LHCN-M2 (cell line): ENCODE measurements at places on chromosomes 2 and 18. TPM values are rescaled to one million over a fixed set of nuclear protein-coding genes. Genes with fewer than 3 reads are reported as not detected.

DNA sequence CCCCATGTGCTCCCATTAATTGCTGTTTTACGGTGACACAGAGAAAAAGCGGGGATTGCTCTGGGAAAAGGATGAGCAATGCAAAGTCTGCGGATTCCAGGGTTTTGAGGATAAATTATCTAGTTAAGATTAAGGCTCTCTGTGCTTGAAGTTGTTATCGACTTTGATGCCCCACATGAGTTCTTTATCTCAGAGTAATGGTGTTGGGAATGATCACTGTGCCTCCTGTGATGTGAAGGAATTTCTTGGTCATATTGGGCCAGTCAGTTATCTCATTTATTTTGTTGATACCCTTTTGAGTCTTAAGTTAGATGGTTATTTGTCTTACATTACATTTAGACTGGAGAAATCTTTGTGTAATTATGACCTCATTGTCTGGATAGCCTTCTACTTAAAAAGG is 184.6 kb upstream of the MEX3C start:
- no peak for DNase-seq

The ARHGEF33 gene
- 0.06 and 0.57 TPM in 2 replicates for total RNA-seq

The GALNT14 gene
- total RNA-seq, result not detected in 2 replicates

The LRRC30 gene
- not detected in 2 replicates for total RNA-seq

The TMEM163 gene
- total RNA-seq, result 0.06 TPM in 2 replicates

The LONRF2 gene
- not detected in 2 replicates for total RNA-seq

GRCh38 chr2:128276878-128277675 is 41.6 kb downstream of the HS6ST1 start:
- DNase-seq, result no peak

- DNase-seq, result peak; percentile 75
These were observed 260.9 kb downstream of the RAD51AP2 start for GRCh38 chr2:17257189-17257909.

GRCh38 chr2:145095641-145096435 is 575.9 kb upstream of the ZEB2 start:
- DNase-seq, result peak; percentile 80

The OR6B2 gene
- not detected in 2 replicates for total RNA-seq

DNA sequence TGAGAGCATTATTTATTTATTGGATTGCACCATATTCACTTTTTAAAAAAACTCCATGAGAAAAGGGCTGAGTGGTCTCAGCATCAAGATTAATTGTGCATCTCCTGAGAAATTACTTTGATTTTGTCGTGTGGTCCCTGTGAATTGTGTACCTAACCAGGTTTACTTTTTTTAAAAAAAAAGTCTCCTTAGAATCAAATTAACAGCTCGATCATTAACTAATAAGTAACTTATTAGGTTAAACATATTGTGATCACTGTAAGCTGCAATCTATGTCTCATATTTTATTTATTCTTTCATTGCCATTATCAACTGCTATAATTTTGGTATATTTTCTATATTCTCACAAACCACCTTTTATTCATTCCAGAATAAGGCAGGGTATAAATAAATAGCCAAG is 318.2 kb downstream of the ADCYAP1 start:
- DNase-seq, result no peak

- no peak for DNase-seq
These were observed 73.4 kb upstream of the SMAD7 start for GRCh38 chr18:49023938-49024803.

The CYP20A1 gene
- 24.8 and 26.1 TPM in 2 replicates for total RNA-seq

DNA sequence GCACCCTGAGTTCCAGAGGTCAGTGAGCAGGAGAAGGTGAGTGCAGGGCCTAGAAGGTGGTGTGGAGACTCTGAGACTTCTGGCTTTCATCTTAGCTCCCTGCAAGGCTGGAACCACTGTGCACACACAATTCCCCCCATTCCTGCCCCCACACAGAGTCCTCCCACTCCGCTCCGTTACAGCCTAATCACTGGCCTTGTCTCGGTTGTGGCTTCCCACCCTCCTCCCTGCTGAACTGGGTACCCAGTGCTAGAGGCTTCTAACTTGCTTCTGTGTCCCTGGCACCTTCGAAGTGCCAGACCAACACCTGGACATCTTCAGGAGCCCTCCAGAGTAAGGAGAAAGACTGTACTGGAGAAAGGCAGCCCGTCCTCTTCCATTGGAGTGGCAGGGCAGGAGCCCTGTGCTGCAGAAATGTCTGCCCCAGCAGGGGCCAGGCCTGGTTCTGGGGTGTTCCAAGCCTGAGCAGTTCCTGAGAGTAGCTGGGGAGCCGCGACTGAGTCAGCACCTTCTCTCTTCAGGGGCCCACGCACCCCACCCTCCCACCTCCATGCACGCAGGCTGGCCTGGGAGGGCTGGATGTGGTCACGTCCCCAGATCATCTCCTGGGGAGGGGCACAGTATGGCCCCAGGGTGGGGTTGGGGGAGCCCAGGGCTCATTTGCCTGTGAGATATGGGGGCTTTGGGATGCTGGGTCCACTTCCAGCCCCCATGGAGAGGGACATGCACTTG is 23.4 kb downstream of the CROCC2 start:
- DNase-seq, result no peak
